Esophagus squamous epithelium (tissue), 5 donors: ENCODE measurements at places on chromosomes 2 and 18.

DNA sequence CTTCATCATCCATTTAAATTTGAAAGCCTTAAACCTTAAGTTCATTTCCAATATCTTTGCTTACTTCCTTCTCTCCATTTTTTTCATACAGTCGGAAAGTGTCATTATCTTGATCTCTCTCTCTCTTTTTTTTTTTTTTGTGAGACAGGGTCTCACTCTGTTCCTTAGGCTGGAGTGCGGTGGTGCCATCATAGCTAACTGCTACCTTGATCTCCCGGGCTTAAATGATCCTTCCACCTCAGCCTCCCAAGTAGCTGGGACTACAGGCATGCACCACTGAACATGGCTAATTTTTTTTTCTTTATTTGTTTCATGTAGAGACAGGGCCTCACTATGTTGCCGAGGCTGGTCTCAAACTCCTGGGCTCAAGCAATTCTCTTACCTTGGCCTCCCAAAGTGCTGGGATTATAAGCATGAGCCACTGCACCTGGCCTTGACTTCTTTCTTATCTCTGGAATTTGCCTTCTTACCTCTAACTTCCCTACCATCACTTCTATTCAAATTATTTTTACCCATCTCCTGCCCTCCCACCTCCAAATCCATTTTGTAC, 222.2 kb downstream of the MYCN start:
- no peak for DNase-seq

GRCh38 chr2:149050188-149050587, 11.7 kb downstream of the LYPD6B start:
- no peak for DNase-seq

DNA sequence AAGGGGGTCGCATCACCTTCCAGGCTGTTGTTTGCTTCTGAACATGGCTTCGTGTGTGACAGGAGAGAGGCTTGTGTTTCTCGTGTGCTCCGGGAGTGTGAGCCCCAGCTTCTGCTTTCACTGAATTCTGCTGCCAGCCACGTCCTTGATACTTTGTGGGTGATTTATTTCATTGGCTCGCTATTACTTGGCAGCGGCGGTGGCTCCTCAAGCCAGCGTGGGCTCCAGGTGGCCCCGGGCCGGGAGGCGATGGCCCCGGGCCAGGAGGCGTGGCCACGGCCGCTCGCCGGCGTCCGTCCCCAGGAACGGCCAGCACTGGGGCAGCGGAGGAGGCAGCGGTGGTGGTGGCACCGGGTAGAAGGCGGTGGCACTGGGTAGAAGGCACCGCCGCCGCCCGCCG, 63.1 kb downstream of the NAPG start:
- no peak for DNase-seq

GRCh38 chr2:196219671-196220070, 48.3 kb upstream of the STK17B start:
- DNase-seq, result no peak

GRCh38 chr2:138267902-138268254, 233.7 kb upstream of the SPOPL start:
- no peak for DNase-seq

GRCh38 chr2:234716271-234716670, 219.4 kb upstream of the ARL4C start:
- no peak for DNase-seq

DNA sequence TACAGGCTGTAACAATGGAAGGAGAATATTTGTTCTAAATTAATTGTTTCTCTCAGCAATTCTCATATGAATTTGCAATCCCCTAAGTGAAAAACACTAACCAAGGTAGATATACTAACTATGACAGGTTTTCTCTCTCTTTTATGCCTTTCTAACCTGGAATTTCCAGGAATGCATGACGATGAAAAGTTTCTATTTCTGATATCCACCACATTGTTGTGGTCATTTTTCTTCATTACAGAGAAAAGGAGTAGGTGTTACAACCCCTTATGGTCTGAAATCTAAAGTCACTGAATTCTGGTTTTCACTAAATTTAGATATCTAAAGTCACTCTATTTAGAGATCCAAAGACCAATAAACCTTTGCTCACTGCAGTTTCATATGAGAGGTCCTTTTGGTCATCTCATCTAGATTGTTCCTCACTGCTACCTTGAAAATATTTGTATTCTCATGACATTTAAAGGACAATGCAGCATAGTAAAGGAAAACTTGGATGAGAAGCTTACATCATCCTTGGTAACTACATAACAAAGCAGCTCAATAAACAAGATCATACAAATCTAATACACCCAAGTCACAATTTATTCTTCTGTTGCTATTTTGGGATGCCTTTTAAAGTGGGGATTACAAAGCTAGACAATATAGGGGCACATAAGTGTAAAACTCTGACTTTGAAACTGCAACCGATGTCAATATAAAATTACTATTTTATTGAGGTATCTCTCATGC, 85.8 kb downstream of the TCF4 start:
- DNase-seq, result no peak

GRCh38 chr2:232275670-232276069, 102.9 kb upstream of the ALPP start:
- DNase-seq, result no peak

- DNase-seq, result no peak
Measured at GRCh38 chr2:64283641-64284361, 139.6 kb upstream of the PELI1 start.

- no peak for DNase-seq
Measured at GRCh38 chr2:170241756-170242155, 63.8 kb downstream of the MYO3B start.

DNA sequence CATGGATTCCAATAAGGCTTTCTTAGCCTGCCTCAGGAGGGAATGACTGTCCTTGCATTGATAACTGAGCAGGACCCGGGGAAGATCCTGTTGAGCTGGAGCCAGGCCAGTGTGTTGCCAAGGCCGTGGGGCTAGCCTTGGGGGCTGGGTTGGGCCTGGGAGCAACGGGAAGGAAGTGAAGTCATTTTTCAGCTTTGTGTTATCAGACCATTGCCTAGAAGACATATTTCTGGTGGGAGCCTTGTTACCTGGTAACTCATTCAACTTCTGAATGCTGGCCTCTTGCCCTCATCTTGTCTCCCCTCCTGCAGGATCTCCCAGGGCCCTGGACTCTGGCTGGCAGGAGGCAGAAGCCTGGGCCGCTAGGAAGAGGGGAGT, 92.7 kb upstream of the MGAT5 start:
- no peak for DNase-seq

GRCh38 chr2:178286636-178287035, 92.3 kb downstream of the OSBPL6 start:
- no peak for DNase-seq

DNA sequence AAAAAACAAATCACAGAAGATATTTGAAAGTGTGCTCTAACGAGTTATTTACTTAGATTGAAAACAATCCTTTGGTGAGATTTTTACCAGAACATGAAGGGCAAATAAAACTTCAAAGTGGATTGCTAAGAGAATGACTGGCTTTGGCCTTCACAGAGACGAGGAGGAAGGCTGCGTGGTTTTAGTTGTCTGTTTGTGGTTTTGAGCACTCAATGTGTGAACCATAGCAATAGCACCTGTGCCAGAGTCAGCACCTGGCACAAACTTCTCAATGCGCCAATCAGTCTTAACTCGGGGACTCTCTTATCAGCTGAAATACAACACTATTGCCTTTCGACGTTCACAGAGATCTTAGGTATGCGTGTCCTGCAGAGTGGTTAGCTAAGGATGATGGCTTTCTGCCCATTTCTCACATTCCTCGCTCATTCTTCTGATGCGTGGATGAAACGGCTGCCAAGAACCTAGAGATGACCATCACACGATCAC, 70.0 kb downstream of the MBP start:
- DNase-seq, result no peak
